ENCODE measurements at places on chromosomes 11 and 22.

DNA sequence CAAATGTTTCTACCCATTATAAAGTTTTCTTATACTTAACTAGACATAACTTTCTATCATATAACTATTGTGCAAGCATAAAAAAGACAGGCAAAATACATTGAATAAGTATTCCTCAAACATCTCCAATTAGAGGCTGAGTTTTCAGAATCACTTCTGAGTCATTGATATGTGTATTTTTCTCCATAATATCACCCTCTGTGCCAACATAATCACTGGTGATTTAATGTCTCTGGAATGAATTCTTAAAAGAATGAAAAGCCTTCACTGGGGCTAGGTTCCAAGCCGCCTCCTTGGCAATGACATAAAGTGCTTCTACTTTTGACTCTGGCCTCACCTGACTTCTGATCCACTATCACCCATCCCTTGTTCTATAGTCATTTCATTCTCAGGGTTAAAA, 197.0 kb upstream of the E2F8 start:
- DNase-seq, result no peak

DNA sequence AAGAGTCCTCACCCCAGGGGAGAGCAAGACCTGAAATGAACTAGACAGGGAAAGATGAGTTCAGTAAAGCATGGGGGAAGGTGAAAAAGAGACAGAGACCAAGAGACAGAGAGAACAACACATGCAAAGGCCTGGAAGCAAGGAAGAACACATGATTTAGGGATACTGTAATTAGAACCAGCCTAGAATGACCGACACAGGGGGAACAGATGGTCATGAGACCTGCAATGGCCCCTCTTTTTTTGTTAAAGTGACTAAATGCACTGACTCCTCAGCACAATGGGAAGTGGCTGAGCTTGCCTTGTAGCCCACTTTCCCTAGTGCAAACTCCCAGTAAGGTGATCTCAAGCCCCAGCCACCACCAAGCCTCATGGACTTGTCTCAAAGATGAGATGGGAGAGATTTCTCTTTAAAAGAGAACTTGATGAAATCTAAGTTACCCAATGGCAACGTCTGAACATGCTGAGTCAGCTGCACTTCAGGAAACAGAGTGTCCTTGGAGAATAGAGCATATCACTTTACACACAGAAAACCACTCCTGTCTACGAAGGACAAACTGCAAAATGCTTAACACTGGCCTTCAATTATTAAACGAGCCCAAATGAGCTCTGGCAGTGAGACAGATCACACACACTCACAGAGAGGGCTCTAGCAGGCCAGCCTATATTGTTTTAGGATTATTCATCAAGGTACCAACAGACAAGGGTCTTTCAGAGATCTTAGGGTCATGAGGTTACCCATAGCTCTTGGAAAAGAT, 91.0 kb downstream of the SERGEF start:
- no peak for DNase-seq

DNA sequence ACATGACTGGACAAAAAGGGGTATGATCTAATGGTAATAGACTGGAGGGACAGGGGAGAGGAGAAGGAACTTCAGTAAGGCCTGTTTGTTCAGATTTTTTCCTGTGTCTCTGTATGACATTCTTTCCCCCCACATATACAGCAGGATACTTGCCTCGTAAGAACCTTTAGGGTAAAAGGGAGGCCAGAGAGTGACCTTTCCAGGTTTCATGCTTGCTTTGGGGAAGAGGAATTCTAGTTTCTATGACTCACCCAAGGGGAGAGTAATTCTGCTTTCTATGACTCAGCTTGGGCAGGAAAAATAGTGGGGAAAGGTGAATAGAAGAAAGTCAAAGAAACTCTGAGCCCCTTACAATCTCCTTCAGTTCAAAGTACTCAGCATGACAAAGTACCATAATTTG, 457.0 kb downstream of the DLG2 start:
- no peak for DNase-seq

- no peak for DNase-seq
These were observed 26.1 kb upstream of the CABP7 start for GRCh38 chr22:29693671-29694070.

DNA sequence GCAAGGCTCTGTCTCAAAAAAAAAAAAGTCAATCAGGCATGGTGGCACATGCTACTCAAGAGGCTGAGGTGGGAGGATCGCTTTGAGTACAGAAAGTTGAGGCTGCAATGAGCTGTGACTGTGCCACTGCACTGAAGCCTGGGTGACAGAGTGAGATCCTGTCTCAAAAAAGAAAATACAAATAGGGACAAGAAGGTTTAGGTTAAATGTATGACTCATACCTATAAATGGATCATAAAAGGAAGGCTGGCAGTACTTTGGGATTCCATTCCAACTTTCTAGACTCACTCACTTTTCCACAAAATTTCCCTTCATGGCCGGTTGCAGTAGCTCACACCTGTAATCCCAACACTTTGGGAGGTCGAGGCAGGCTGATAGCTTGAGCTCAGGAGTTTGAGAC, 25.6 kb upstream of the OSBP start:
- DNase-seq, result no peak

Measured in cardiac septum (tissue), 1 donor.